ENCODE measurements at places on chromosomes 6 and 20.

DNA sequence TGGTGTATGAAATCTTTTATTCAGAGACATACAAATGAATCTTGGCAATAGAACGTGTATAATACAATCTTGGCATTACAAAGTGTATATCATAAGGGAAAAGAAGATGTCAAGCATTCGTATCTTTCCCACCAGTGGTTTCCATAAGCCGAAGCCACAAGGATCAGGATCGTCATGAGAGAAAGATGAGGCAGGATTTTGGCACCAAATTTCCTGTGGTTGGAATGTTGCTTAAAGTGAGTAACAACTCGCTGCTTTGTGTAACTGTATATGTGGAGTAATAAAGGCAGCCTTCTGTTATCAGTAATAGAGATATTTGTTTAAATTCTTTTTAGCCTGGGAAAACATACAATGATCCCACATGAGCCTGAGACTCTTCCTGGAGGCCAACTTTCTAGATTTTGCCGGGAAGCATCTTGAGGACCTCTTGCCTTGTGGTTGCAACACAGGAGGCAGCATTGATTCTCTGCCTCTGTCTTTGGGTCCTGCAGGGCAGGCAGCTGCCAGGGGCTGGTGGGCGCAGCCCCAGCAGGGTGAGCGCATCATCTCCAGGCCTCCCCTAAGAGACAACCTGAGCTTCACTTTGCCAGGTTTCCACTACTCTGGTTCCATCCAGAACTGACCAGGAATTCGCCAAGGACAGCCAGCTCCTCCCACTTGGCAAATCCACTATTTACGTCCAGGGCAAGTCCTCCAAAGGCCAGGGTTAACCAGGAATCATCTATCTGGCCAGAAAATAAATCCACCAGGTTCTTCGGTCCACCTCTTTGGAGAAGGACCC is 230.9 kb upstream of the SULF2 start:
- no peak for DNase-seq

- no peak for DNase-seq
Observed at GRCh38 chr6:30798494-30798893, 54.1 kb upstream of the IER3 start.

GRCh38 chr20:46752728-46753127 is 43.3 kb downstream of the SLC2A10 start:
- DNase-seq = peak; percentile 46

DNA sequence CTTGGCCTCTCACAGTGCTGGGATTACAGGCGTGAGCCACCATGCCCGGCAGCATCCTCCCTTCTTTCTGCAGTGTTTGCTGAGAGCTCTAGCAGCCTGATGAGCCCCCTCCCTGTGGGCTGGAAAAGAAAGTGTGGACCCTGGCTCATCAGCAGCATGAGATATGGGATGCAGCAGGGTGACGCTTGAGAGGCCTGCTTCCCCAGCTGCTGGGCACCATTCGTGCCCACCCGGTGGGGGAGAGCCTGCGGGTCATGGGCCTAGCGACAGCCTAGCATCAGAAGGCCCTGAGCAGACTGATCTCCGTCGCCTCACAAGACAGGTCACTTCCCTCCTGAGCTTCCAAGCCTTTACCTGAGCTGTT is 16.0 kb upstream of the CCDC167 start:
- DNase-seq = no peak

- DNase-seq = no peak
Observed at GRCh38 chr6:51139950-51140385, 321.3 kb downstream of the TFAP2B start.

DNA sequence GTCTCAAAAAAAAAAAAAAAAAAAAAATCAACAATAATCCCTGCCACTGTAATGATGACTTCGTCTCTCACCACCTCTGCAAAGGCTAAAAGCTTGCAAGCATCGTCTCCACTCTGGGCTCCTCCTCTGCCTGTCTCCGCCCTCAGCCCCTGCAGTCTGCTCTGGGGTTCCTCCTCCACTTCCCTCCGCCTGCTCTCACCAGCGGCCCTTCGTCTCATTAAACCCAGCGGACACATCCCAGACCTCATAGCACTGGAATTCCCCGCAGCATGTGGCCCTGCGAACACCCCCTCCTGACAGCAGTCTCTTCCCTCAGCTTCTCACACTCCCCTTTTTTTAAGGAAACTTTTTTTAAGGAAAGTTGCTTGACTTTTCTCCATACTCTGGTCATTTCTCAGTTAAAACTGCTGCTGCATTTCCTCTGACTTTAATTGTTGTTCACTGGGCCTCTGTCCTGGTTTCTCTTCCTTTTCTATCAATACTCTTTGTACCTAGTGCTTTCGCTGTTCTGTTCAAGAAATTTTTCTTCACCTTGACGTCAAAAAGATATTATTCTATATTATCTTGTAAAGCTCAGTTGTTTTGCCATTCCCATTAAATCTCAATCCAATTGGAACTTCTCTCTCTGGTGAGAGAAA is 70.9 kb upstream of the PLEKHG1 start:
- DNase-seq = peak; percentile 3

GRCh38 chr6:21026576-21027273 is 492.5 kb downstream of the CDKAL1 start:
- DNase-seq = no peak

GRCh38 chr20:61112515-61112914 is 139.5 kb upstream of the CDH4 start:
- DNase-seq = no peak

DNA sequence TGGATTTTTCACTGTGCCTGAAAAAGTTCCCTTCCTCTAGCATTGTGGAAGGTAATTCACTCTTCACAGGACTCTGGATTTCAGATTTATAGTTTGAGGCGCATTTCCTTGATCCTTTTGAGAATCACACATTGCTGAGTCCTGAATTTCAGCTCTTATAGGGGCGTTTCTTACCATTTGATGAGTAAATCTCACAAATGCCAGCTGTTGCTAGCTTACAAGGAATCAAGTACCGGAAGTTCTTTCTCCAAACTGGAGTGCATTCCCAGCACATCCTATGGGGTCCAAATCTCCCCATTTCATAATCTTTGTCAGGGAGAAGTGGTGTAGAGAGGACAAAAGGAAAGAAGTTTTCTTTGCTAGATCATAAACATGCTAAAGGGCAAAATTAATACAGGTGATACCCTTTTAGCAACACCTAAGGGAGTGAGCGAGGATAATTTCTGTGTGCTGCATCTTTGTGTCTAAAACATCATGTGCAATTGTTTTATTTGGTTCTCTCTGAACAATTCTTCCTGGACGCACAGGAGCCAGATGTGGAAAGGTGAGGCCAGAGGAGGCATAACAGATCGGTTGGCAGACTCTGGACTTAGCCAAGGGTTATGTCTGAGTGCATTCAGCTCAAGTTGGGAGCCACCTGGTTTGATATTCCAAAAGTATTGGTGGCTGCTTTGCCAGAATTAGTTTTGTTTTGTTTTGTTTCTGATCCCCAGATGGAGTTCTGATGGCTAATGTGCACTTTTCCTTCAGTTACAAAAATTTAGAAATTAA is 37.4 kb upstream of the EYA2 start:
- DNase-seq = no peak

DNA sequence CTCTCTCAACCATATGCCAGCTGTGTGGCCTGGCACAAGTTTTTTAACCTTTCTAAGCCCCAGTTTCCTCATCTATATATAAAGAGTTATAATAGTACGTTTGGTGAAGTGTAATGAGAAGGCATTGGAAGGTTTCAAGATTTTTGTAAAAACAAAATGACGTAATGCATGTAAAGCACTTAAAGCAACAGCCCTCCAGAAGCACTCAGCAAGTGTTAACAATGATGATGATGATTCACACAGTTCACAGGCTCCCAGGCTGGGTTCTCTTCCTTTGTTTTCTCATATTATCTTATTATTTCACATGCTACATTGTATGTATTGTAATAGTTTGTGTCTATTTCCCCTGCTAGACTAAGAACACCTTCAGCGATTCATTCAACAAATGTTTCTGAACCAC is 6.2 kb downstream of the CEP250 start:
- peak; percentile 40 for DNase-seq

DNA sequence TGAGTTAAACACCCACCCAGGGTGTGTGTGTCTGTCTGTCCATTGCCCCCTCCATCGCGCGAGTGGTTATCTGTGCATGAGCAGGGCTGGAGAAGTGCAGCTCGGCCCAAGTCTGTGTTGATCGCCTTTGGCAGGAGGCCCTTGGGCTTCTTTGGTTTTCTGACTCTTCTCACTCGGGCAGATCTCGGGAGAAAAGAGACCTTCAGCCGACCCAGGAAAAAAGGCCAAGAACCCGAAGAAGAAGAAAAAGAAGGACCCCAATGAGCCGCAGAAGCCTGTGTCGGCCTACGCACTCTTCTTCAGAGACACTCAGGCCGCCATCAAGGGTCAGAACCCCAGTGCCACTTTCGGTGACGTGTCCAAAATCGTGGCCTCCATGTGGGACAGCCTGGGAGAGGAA is 132.9 kb downstream of the JPH2 start:
- DNase-seq = no peak

DNA sequence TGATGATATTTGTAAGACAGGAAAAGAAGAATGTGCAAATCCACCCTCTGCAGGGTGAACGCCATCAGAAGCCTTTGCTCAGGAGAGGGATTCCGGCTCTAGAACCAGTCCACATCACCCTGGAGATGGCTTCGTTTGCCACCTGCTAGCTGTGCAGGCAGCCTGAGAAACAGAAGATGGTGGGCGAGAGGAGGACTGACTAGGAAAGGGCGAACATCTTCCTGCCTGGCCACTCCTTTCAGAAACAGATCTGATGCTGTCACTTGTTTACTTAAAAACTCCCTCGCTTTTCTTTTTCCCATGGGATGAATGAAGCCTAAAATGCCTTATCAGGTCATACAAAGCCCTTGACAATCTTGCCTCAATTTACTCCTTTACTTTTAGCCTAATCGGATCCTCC is 1.2 kb downstream of the PTPRA start:
- DNase-seq = no peak

DNA sequence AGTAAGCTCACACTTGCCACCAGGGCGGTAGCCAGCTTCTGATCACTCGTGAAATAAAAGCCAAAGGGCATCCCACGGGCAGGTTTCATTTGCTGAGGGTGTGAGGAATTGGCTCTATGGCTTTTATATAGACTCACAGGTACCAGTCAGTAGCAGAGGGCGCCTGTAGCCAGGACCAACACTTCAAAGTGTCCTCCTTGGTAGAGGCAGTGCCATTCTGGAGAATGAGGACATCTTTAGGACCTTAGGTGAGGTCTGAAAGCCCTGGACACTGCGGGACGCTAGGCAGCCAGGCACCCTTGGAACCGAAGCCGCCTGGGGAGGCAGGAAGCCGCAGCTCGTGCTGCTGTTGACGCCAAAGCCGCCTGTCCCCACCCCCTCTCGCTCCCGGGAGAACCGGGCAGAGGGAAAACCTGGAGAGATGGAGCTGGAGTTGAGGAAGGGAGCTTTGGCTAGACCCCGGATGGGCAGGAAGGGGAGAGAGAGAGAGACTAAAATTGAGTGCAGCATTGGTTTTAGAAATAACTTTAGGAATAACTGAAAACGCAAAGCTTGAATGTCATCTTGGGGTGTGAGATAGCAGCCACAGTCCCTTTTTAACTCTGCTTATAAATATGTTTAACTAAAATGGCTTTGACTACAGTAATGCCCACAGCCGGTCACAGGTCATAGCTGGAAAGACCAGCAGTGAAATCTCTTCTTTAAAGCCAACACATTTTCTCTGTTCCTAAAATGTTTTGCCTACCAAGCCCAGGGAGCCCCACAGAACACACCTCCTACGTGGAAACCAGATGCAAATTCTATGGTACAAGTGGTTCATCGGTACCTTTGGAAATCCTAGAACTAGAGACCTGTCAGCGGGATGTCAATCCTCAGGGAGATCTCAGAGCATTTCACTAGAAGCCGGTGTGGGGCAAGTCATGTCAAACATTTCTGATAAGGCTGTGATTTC is 128.5 kb upstream of the CDYL start:
- peak; percentile 76 for DNase-seq

DNA sequence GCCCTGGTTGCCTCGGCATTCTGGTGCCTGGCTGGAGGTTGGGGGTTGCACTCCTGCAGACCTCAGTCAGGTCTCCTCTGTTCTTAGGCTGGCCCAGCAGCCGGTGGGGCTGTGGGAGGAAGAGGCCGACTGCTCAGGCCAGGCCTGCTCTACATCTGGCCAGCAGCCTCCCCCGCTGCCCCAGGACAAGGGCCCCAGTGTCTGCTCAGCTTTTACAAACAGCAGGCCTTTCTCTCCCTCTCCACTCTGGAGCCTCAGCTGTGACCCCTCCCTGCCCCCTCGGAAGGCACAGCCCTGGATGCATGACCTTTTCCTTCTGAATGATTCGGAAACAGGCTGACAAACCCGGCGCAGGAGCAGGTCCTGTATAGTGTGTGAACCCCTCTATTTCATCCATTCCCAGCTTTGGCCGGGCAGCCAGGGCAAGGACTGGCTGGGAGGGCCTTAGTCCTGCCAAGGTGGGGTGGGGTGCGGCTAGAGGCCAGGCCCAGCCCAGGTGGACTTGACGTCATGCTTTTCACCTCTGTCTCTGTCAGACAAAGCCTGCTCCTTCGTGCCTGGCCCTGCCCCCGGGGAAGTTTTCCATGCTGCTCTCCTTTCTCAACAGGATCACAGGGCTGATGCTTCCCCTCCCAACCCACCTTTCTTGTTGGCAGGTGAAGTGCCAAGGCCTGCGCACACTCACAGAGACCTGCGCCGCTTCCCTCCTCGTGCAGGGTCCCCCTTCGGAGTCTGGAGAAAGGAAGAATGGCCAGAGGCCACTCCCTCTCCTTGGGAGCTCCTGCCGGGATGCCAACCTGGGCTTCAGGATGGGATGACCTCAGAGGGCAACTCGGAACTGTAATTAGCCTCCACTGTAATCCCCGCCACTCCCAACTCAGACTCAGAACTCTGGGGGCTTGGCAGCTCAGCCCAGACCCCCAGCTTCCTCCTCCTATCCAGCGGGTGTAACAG is 10.1 kb upstream of the ITPR3 start:
- DNase-seq = no peak

GRCh38 chr6:163991321-163991720 is 576.8 kb downstream of the QKI start:
- DNase-seq = no peak

GRCh38 chr6:140061110-140062042 is 686.9 kb upstream of the CITED2 start:
- no peak for DNase-seq

GRCh38 chr6:51450248-51450957 is 631.7 kb downstream of the TFAP2B start:
- DNase-seq = no peak

DNA sequence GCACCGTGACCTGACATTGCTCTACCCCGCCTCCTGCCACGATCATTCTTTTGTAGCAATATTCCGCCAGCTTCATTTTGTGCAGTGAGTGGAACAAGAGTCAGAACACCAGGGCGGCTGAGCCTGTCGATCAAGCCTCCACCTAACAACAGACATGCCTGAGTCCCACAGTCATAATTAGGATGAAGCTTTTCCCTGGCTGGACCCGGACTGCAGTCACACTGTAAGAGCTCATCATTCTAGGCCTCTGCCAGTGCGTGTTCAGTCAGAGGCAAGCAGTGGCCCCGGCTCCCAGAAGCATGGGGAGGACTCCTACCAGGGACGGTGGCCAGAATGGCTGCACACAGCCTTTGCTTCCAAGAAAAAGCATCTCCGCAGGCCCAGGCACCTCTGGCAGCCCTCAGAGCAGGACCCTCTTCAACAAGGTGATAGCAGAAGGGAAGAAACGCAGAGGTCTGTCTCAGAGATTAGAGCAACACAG is 23.2 kb upstream of the UNC93A start:
- DNase-seq = no peak

- DNase-seq = no peak
Observed at GRCh38 chr20:3612795-3613572, 50.2 kb downstream of the GFRA4 start.

- no peak for DNase-seq
Observed at GRCh38 chr6:52360601-52361413, 1.1 kb upstream of the PAQR8 start.

- DNase-seq = no peak
Observed at GRCh38 chr6:43977404-43978111, 149.7 kb downstream of the MRPL14 start.

Data from kidney capillary endothelial cell (primary cell).